EL (cell line): ENCODE measurements at places on chromosomes 5 and 9.

- DNase-seq = no peak
These were observed 209.5 kb upstream of the TARS1 start for GRCh38 chr5:33231214-33231710.

GRCh38 chr5:72307573-72307967 lies 12.5 kb downstream of the MRPS27 start:
- DNase-seq = no peak

DNA sequence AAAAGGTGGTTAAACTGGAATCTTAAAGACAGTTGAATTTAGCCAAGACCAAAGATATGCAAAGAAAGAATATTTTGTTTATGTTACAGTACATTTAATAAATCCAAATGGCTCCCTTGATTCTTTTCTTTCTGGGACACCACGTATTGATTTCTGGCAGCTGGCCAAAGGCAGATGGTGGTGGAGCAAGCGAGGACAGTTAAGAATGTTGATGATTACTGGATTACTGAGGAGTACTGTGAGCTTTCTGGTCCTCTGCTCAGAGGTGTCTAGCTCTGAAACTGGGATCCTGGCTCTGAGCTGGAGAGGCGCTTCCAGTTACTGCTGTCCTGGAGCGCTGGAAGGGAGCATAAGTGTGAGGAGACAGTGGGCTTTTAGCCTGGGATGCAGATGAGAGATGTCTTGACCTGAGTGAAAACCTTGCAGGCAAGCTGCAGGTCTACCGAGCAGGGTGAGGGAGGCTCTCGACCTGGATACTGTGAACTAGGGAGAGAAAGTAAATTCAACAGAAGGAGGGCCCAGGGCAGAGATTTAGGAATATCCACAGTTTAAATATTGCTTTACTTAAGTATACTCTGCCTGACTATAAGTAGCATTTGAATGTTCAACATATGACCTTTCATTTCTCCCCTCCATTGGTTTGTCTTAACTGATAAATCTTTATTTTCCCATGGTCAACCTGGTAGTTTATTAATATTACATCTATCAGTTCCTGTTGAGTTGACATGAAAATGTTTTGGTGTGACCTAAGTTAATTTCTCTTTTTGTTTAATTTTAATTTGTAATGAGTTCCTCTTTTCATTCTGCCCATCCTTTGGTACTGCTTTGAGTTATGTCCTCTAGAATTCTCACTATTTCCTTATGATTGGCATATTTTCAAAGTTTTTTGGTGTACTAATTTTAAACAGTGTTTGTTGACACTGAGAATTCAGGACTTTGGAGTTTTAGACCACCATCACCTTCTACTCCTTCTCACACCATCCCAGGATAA lies 3.7 kb downstream of the SYK start:
- DNase-seq = no peak

DNA sequence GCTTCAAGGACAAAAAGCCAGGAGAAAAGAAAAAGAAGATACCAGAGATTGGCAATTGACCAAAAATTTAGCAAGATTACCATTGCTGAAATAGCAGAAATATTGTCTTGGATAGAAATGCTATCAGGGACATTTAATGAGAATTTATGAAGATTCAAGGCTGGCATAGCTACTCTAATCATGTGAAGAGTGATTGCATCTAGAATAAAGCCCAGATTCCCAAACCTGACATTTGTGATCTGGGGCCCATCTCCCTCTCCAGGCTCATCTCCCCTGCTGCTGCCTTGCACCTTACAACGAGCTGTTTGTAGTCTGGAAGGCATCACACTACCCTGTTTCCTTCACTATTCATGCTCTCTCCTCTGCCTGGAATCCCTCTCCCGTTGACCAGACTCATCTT lies 114.5 kb downstream of the C9orf152 start:
- DNase-seq = no peak

- no peak for DNase-seq
These were observed 175.1 kb downstream of the TMC1 start for GRCh38 chr9:72696511-72696910.

DNA sequence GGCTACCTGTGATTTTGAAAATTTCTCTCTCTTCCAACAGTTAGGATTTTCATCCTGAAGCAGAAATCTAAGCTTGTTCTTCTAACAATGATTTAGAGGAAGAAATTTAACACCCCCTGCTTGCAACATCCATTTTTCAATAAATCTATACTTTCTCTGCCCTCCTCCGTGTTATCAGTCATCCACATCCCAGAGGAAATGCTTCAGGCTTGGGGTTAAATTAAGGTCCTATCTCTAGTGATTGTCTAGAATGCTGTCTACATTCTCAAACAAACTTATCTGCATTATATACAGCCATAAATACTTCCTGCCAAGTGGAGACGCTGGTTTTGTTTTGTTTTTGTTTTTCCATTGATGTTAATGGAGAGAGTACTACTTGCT lies 371.0 kb downstream of the CSNK1G3 start:
- DNase-seq = peak; percentile 19

DNA sequence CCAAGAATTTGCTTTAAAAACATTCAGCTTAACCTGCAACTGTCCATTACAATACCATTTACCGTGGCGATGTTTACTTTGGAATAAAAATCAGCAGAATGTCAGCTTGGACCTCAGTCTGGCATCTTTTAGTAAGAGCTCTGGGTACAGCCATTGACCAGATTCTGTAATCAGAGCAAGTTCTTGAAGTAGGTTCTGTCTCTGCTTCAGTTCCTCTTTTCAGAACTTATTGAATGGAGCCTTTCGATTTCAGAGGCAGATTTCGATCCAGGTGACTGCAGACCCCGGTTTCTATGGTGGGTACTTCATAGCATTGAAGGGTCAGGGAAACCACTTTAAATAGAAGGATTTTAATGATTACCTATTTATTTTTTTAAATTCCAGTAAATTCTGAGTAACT lies 53.4 kb upstream of the SV2C start:
- DNase-seq = no peak

DNA sequence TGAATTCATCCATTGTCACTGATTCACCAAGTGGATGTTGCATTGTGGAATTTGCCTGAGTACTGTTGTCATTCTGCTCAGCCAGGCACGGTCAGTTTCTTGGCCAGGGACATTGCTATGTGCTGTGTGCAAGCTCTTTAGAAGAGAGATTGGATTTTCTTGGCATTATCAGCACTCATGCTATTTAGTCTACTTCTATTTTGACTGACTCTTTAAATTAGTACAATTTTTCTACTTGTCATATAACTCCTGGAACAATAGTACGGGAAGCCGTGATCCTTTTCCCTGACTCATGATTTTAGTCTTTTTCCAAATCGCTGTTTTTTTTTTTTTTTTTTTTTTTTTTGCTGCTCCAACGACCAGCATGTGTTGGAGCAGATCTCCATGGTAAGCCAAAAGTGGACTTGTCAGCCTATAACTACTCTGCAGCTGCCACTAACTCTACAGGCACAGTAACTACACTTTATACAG lies 129.7 kb downstream of the CDC42SE2 start:
- DNase-seq = no peak

DNA sequence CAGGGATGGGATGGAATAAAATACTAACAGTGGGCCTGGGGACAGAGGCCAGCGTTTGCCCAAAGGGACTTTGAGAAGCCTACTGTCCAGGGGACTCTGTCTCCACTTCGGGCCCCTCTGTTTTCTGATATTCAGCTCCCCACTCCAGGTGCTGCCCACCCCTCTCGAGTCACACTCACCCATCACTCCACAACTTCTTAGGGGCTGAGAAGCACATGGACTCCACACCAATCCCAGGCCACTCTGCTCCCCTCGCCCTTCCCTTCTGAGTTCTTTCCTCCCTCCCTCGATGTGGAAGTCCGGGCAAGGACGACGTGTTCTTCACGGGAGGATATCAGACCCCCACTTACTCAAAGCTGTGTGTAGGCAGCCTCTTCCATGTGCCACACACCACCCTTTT lies 124.5 kb downstream of the BARX1 start:
- no peak for DNase-seq

DNA sequence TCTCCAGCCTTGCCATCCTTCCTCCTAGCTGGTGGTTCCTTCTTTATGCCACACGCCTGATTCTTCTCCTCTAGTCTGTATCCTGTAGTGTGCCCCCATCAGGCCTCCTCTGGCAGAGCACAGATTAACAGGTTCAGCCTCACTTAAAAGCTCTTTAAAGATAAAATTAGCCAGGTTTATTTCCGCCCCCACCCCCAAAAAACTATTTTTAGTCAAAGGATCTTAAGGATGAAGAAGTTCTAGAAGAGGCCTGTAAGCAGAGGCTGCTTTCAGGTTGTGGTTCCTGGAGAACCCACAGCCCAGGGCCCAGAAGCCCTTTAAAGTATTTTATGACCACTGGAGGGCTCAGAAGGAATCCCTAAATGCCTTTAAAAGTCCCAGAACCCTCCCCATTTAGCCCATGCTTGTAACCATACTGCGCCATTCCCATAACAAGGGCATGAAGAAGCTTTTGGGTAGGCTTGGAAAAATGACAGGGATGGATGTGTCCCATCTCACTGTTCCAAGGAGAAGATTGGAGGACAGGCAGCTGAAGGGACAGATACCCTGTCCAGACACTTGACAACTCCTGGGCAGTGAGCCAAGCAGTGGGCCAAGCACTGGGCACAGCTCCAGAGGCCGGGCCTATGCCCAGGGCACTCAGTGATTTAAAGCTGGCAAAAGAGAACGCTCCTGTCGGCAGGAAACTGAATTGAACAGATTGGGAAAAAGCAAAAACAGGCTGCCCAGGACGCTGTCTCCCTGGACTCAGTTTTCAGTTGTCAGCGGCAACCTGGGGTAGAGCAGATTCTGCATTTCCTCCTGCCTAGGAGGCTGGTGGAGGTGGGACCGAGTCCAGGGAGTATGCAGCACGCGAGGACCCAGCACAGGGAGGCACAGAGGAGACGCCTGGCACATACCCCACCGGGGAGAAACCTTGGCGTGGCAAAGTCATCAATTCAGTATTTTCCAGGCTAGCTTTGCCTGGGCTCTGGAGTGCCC lies 106.3 kb upstream of the SSBP2 start:
- peak; percentile 18 for DNase-seq

DNA sequence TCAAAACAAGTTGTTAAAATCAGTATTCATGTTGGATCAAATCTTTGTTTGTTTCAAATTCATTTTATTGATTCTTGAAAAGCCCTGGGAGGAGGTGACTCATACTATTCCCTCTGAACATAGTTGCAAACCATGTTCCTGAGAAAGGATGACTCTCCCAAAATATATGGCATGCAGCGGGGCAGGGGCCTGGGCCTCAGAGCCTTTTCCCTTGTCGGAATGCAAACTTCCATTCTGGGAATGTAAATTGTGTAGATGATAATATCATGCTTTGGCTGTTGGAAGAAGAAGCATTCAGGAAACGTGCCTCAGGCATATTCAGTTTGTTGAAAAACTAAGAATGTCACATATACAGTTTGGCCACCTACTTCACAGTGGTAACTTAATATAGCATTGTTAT lies 242.0 kb downstream of the AUH start:
- peak; percentile 93 for DNase-seq

GRCh38 chr5:118257066-118257465 lies 731.3 kb downstream of the DTWD2 start:
- peak; percentile 26 for DNase-seq

GRCh38 chr9:85212209-85212608 lies 529.5 kb downstream of the AGTPBP1 start:
- DNase-seq = peak; percentile 63

GRCh38 chr9:19440823-19441580 lies 32.2 kb downstream of the ACER2 start:
- DNase-seq = no peak

GRCh38 chr9:88308831-88309560 lies 79.2 kb upstream of the SPIN1 start:
- DNase-seq = no peak

GRCh38 chr5:14208071-14209021 lies 65.2 kb downstream of the TRIO start:
- DNase-seq = peak; percentile 87

DNA sequence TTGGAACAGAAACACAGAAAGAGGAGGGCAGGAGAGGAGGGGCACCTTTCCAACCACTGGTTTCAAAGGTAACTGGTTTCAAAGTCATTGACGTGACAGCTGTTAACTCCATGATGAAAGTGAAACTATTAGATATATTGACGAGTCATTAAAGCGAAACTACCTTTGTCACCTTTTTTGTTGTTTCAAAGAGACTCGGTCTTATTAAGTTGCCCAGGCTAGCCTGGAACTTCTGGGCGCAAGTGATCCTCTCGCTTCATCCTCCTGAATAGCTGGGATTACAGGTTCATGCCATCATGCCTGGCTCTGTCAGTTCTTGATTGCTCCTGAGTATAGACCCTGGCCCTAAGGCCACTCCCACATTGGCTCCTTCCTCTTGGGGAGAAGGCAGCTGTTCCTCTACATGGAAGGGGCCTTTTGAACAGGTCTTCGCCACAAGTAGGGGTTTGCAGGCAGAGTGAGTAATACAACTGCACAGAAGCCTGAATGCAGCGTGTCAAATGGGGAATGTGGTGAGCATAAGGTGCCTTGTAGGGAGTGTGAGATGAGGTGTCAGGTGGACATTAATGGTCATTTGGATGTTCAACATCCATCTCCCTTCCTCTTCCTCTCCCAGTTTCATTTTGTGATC lies 3.4 kb upstream of the F12 start:
- DNase-seq = no peak

- no peak for DNase-seq
These were observed 52.4 kb downstream of the NREP start for GRCh38 chr5:111704452-111705085.

GRCh38 chr9:99826579-99826978 lies 4.9 kb downstream of the NR4A3 start:
- DNase-seq = no peak
